ENCODE measurements at places on chromosomes 5 and 9.
A peak's percentile ranks its signal among the peaks of the same experiment; 100 is the strongest.

DNA sequence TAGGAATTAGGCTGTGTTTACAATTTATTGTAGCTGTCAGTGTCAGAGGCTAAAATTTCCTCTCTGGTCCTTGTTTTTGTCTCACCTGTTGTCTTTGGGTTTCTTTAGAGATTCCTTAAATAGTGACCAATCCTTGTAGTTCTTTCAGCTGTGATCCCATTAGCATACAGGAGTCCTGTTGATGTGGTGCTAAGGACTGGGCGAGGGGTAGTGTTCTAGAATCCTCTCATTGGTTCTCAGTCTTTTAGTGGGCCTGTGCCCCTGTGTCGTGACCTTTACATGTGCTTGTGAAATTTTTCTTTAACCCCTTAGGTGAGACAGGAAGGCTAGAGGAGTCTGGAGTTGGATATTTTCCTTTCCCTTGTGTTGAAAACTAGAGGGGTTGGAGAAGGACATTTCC is 51.2 kb downstream of the ZNF618 start:
- no peak for DNase-seq

DNA sequence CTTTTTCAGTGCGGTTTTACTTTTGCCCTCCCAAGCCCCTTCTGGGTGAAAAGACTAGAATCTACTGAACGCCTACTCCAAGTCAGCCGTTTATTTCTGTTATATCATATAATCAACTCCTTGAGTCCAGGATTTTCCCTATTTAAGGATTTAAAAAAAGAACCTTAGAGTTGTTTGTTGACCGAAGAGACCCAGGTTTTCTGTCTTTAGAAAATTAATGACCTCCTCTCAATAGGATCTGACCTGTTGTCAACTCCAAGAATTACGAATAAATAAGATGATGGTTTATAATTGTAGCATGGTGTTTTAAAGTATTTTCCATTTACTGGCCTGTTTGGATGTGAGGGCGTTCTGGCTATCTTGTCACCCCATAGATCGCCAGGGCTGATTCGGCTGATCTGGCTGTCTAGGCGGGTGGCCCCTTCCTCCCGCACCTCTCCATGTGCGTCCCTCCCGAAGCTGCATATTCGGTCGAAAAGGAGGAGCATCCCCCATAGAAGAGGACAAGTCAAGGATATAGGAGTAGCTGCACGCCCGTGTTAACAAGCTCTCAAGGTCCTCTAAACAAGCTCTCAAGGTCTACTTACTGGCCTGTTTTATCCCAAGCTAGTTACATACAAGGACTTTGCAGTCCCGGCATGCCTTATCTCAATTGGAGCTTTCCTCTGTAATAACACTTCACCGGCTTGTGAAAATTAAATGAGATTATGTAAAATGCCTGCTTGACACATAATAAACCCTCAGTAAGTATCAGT is 1.1 kb upstream of the UBAP2 start:
- no peak for DNase-seq

GRCh38 chr9:100027543-100027942 is 71.3 kb downstream of the ERP44 start:
- no peak for DNase-seq

DNA sequence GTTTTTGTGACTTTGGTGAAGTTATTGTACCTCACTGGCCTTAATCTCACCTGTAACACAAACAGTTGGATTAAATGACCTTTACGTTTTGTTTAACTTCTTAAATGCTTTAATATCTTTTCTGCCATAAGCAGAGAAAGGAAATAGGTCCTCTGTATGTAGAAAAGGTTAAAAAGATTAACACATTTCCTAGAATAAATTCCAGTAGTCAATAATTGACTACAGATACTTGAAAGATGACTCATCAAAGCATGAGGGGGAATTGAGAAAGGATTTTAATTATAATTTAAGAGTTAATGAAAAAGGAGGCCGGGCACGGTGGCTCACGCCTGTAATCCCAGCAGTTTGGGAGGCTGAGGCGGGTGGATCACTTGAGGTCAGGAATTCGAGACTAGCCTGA is 35.8 kb upstream of the CMYA5 start:
- DNase-seq, result no peak

DNA sequence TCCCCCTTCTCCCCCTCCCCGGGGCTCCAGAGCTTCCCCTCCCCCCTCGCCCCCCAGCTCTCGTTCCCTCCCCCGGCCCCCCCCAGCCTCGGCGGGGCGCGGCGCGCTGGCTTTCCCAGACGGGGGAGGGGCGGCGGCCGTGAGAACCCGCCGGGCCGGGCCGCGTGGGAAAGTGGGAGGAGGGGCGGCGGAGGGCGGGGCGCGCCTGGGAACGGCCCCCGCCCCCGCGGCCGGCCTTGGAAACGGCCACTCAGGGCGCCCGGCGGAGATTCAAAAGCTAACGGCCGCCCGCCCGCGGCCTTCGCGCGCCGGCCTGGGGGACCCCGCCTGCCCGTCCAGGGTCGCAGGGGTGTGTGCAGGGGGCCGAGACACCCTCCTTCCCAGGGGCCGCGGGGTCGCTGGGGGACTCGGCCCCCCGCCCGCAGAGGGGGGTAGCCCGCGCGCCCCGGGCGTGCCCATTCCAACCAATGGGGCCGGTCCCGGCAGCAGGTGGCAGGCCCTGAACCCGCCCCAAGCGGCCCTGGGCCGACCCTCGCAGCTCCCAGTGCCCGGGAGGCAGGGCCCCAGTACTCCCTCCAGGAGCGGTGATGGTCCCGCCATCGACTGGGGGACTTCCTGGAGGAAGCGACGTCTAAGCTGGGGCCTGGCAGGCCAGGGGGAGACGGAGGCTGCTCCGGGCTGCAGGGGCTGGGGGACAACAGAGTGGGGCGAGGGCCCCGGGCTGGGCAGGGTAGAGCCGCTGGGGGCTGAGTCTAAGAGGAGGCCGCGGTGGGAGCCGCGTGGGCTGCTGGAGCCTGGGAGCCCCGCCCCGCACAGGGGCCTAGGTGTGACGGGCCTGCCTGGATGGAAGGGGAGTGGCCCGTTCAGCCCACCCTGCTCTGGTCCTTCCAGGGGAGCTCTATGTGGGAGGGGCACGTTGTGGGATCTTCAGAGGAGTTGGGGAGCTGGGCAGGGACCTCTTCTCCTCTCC is 14.2 kb upstream of the NRARP start:
- no peak for DNase-seq

GRCh38 chr5:96692441-96692840 is 30.3 kb downstream of the CAST start:
- DNase-seq, result no peak

GRCh38 chr5:73967347-73967746 is 341.4 kb downstream of the ARHGEF28 start:
- DNase-seq, result no peak

GRCh38 chr9:97640325-97640724 is 6.7 kb downstream of the NCBP1 start:
- no peak for DNase-seq

DNA sequence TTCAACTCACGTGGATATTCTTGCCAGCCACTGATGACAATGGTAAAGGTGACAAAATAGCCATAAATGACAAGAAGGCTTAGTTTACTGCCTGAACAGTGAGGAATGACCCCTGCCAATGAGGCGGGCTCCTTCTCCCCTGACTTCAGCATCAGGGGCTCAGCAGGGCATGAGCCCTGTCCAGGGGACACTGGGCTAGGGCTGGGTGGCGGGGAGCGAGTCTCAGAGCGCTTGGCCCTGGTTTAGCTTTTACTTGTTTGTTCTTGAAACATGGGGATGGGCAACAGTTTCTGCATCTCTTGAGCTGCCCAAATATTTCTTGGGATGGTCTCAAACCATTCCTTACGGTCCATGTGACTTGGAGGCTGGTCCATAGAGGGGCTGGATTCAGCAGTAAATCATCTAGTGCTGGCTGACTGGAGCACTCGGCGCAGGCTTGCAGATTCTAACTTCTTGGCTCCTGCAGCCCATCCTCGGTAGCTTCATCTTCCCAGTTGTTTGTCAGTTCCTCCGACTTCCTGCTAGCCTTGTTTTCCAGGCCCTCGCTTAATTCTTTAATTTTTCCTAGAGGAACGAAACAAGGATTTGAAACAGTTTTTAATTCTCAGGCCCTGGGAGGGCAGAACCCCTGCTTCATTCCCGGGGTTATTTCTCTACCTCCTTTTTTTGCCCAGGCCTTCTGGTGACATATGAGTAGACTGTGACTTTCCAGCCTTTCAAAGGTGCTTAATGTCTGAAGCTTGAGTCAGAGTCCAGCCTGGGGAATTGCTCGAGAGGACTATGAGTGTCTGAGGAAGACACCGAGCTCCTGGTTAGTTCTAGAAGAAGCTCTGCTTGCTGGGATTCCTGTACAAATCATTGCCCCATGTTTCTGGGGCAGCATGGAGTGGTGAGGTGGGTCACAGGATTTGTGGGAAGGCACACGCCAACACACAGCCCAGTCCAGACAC is 4.5 kb upstream of the HMCN2 start:
- DNase-seq, result no peak

GRCh38 chr5:111092062-111092853 is at the start of gene WDR36:
TSS of gene WDR36 (plus strand) at chr5:111092348. CDS start at chr5:111092457, 109 bp downstream.
- DNase-seq, result peak; percentile 84

- DNase-seq, result no peak
These were observed 2.5 kb downstream of the CEP78 start for GRCh38 chr9:78238046-78239038.

DNA sequence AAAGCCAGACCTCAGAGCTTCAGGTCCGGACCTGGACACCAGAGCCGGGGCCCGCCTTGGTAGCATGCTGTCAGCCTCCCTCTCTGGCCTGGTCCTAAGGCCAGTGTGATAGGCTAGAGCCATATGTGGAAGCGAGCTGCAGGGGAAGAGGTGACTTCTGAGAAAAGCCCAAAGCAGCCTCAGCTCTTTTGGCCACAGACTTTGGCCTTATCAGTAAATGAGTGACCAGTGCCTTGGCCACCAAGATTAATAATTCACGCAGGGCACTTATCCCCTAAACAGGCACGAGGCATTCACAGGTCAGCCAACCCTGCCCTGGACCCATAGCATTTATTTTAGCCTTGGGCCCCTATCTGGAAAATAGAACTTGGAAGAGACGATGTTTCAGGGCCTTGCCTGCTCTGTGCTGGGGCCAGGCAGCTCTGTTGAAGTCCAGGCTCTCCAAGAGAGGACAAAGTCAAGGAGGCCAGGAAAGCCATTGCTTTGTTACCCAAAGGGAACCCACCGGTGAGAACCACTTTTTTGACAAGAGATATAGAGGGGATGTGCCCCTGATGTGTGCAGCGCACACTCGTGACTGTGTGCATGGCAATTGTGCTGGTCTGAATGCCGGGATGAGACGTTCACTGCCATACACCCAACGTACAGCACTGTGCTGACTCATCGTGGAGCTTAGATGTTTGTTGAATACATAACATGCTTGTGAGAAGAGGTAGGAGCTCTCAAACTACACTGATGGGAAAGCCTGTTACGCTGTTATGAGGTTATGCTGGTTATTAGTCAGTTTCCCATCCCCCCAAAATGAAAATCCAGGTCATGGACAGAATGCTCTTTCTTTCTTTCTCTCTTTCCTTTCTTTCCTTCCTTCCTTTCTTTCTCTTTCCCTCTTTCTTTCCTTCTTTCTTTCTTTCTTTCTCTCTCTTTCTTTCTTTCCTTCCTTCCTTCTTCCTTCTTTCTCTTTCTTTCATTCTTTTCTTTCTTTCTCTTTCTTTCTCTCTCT is 5.0 kb upstream of the SLC34A1 start:
- DNase-seq, result no peak

GRCh38 chr9:110601098-110601497 is 21.6 kb upstream of the SVEP1 start:
- no peak for DNase-seq

- DNase-seq, result no peak
These were observed 106.3 kb upstream of the MAMDC2 start for GRCh38 chr9:69937360-69937759.

DNA sequence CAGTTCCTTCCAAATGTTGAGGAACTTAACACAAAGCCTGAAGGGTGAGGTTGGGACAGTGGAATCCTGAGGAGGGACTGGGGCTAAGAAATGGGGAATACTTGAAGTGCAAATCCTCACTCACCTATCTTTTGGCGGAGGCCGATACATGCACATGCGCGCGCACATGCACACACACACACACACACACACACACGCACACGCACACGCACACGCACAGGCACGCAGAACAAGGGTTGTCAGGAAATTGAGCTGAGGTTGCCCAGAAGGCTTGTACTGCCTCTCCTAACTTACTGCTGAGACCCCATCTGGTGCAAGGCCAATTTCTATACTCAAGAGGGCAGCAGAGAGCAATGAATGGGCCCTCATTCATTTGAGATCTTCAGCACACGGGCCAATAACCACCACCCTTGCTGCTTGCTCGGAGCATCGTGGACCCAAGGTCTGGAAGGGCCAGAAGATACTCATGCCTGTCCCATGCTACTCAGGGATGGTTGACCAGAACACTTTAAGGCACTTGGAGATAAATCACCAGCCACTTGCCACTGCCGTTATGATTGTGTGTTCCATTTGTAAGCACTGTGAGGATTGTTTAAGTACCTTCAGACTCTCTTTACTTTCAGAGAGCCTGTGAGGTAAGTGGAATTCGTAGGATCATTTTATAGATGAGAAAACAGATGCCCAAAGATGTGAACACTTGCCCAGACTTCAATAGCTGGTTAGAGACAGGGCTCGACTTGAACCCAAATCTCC is 21.5 kb downstream of the BTF3 start:
- peak; percentile 85 for DNase-seq

- no peak for DNase-seq
These were observed 71.4 kb downstream of the ASTN2 start for GRCh38 chr9:117343427-117343826.

DNA sequence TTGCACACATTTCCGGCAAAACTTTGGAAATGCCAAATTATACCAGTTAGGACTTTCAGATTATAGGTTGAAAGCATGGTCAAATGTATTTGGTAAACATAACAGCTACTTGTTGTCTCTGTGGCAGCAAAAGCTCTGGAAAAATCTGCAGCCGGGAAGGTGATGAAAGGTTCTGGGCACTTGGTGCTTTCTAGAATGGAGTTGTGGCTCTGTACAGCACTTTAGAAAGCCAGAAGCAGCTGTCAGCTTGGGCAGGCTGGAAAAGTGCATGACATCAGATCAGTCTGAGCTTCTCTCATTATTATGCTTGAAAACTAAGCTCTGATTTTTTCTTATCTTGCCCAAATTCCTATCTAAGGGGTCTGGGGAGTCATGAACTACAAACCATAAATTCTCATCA is 118.6 kb upstream of the MAST4 start:
- no peak for DNase-seq

GRCh38 chr5:72438141-72438540 is 69.1 kb downstream of the ZNF366 start:
- no peak for DNase-seq

GRCh38 chr5:4963265-4963664 is 176.9 kb upstream of the ADAMTS16 start:
- DNase-seq, result no peak

- DNase-seq, result no peak
These were observed 233.7 kb downstream of the ARHGEF28 start for GRCh38 chr5:73859696-73860095.

DNA sequence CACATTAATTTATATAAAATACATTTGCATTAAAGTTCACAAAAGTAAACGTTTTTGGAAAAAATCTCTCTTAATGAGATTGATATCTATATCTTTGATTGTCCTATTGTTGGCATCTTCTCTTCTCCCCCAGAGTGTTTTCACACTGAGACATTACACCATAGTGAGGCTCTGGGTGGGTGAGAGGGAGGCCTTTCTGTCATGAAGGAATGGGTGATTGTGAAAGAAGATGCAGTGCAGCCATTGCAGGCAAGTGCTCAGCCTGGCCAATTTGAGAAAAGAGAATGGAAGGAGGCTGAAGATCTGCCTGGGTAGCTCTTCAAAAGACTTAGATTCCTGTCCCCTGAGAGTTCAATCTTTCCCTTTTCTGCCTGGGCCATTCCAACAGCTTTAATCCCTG is 140.8 kb downstream of the SLC12A2 start:
- no peak for DNase-seq
